ENCODE measurements at places on chromosomes 5 and 9.
A peak's percentile ranks its signal among the peaks of the same experiment; 100 is the strongest.

DNA sequence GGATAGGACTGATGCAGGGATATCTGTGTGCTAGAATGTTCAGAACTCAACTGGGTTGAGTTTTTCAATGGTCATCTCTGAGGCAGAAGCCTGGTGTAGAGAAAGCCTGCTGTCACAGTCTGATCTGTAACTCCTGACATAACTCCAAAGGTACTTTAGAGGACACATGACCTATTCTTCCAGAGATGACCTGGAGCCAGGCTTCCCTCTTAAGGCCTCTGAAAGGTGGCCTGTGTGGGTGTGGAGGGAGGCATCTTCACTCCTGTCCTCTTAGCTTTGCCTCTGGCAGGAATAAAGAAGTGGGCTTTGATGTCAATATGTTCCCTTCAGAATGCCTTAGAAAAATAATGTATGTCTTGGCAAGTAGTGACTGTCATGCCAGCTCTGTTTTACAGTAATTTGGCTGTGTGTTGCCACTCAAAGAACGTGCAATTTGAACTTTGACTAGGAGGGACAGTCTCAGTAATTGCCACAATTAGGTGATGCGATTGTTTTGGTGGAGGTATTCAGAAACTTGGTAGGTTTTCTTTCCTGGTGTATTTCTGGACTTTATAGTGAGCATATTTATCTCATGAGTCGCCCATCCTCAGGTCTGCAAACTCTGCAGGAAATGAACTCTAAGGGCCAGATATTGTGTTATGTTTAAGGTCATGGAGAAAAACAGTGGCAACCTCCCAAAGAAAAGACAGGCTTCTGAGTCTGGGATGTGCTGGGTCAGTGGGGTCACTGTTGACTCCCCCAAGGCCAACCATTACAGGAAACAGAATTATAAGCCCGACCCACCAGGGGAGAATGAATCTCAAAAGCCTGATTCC lies 3.2 kb upstream of the C5orf63 start:
- DNase-seq, result no peak

GRCh38 chr9:16505199-16505598 lies 365.3 kb downstream of the BNC2 start:
- no peak for DNase-seq

GRCh38 chr9:1880038-1880565 lies 135.0 kb upstream of the SMARCA2 start:
- no peak for DNase-seq

- no peak for DNase-seq
Measured at GRCh38 chr5:120794121-120794520, 330.0 kb downstream of the PRR16 start.

DNA sequence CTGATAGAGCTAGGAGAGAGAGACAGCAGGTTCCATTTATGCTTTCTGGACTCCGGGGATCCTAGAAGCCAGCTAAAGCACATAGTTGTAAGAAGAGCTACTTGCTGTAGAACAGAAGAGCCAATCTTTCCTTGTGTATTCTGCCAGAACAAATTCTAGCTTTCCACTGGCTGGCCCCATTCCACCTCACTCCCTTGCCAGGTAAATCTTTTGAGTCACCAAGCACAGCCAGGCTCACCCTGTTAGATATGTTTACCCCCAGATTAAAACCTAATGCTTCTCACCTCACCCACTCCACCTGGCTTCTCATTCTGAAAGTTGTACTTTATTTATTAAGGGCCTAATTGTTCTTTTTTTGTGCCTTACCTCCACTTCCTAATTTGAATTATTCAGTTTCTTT lies 48.9 kb upstream of the CHD1 start:
- no peak for DNase-seq

GRCh38 chr5:150245111-150245789 lies 44.3 kb downstream of the CAMK2A start:
- DNase-seq, result no peak

GRCh38 chr9:9299134-9299533 lies 1313.7 kb downstream of the PTPRD start:
- DNase-seq, result no peak

- DNase-seq, result no peak
Measured at GRCh38 chr5:135182675-135183074, 148.6 kb upstream of the PITX1 start.

DNA sequence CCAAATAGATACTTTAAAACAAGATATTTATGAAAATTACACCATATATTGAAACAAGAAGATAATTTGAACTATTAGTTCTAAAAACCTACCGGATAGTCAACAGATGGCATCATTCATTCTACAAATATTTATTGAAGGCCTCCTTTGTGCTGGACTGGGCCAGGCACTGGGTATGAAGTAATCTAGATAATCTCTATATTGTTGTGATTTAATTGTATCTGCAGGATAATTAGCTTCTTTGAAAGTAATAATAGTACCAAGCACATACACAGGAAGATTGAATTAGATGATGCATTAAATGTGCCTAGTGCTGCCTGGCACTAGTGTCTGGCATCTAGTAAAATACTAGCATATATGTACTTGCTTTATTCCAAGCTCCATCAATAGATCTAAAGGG lies 735.2 kb upstream of the DMAC1 start:
- no peak for DNase-seq

DNA sequence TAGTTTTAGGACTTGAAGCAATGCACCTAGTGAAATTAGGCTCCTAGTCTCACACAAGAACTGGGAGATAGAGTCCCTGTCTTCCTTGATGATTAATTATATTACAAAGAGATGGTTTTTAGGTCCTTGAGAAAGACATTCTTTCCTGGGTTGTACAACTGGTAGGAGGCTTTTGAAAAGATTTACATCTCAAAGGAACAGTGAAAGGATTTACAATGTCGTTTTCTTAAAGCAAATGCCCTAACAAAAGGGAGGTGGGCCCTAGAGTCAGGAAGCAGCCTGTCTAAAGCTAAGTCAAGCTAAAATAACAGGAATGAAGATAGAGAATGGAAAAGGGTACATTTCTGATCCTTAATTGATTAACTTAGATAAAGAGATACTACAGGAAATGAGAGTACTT lies 102.2 kb upstream of the IL7R start:
- DNase-seq, result no peak

DNA sequence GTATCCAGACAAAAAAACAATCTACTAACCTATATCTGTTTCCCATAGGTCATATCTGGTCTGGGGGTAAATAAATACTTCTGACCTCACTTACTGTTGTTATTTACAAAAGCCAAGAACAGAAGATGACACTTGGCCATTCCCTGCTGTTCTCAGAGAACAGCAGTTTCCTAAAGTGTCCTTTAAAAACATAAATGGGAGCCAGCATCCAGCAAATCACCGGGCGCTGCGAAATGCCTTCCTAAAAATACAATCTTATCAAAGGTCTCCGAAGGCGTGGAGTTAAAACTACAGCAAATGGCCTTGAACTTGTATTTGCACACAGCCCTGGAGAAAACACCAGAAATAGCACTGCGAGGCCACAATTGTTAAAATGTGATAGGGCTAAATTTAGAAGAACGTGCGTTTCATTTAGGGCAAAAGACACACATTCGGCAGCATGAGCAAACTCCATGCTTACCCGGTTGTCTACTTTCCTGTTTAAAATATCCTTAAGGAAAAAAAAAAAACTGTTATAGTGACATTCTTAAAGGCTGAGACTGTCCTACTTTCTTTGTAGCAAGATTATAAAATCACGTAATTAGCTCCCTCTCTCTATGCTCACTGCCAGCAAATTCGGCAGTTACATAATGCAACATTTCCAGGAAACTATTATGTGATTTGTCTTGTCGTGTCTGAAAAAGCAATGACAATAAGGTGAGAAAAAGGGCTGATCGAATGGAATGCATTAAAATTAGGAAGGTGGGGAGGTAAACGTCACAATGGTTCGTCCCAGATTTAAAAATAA lies 1.5 kb downstream of the NFIL3 start:
- DNase-seq, result no peak

- no peak for DNase-seq
Measured at GRCh38 chr9:135857843-135858242, 49.5 kb downstream of the CAMSAP1 start.

- no peak for DNase-seq
Measured at GRCh38 chr9:126490214-126490631, 123.5 kb upstream of the LMX1B start.

GRCh38 chr5:142015781-142016533 lies 3.1 kb upstream of the GNPDA1 start:
- peak; percentile 21 for DNase-seq

GRCh38 chr5:107698286-107698685 lies 27.5 kb upstream of the EFNA5 start:
- no peak for DNase-seq

DNA sequence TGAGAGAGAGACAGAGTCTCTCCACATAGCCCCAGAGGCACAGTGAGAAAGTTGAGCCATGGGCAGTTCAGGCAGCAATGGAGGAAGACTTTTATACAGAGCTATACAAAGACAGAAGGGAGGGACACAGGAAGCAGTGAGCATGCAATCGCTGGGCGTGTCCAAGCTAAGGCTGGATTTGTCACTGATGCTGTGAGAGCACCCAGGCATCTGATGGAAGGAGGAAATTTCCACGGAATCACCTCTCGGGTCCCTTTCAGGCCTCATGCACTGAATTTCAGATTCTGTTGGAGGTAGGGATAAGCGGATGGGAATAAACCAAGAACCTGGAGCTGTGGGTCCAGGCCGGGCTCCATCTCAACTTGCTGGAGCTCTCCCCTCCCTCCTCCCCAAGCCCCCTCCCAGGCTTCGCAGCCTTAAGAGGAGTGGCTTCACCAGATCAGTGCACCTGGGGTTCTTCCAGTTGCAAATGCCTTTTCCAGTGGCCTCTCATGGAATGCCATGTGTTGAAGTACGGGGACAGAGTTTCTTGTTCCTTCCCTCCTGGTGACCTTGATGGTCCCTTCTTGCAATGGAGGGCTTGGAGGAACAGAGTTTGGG lies 114.8 kb upstream of the ALDH1B1 start:
- DNase-seq, result no peak

GRCh38 chr9:133890583-133890982 lies 101.5 kb downstream of the VAV2 start:
- no peak for DNase-seq

DNA sequence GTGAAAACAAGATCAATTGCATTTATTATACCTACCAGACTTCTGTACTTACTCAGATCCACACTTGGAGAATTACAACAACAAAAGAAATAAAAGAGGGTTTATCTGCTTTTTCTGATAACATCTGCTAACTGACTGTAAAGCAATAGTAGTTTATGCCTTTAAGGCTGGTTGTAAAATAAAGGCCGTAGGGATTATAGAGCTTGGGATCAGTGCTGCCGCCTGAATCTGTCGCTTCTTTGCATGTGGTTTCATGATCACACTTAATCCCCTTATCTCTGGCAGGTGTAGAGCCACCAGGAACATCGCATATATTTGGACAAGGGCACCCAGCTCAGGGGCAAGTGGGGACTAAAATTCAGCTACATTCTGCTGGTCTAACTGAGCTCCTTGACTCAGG lies 146.7 kb downstream of the CCDC192 start:
- no peak for DNase-seq

DNA sequence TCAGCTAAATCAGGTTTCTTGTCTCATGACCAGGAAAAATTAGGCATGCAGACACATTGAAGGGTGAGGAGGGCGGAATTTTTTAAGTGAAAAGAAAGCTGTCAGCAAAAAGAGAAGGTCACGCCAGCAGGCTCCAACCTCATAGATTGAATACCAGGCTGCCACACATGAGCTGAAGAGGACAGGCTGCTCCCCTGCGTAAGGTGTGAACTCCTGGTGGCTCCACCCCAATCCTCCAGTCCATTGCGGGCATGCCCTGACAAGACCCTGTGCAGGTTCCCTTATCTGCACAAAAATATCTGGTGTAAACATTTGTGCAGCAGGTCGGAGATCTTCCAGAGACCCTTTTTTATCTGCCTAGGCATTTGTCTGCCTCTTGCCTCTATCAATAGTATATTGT lies 22.9 kb upstream of the TEX10 start:
- DNase-seq, result no peak

DNA sequence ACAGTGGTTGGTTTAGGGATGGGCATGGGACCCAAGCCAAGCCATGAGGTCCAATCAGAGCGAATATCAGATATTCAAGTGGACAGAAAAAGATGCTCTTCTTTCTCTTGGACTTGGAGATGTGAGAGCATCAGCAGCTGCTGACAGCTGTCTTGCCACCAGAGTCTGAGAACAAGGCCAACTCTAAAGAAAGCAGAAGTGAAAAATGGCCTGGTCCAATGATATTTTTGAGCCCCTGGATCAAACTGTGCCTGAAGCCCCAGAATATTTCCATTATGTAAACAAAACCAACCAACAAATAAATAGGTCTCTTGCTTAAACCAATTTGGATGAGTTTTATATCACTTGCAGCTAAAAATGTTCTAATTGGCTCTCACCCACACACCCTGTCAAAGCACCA lies 30.7 kb upstream of the JADE2 start:
- no peak for DNase-seq

DNA sequence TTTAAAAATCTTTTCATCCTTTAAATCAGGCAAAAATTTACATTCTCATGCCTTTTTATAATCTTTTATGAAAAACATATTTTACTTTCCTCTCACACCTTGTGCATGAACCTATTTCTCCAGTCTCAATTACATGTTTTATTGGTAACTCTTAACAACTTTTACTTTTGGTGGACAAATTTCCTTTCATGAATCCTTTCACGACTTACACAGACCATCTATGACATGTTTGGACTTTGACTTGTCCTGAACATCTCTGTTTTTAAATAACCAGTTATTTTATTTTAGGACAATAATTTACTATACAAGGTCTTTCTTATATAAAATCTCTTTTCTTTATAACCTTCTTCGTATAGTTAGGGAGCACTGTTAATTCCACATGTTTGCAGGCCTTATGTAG lies 26.5 kb upstream of the MTMR12 start:
- no peak for DNase-seq

DNA sequence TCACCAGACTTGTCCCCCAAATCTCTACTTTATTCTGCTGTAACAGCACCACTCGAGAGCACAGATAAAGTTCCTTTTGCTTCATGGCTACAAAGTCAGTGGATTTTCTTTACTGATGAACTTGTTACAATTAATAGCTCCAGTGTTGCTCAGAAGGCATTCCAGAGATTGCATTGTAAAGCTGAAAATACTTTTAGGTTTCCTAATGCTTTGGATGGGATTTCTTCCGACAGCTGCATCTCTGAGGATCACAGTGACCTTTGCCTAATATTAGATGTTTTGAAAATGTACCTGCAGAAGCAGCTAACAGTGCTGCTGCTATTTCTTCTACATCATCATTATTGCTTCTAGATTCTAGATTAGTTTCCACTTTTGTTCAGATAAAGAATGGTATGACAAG lies 58.8 kb upstream of the TMEM171 start:
- DNase-seq, result no peak

DNA sequence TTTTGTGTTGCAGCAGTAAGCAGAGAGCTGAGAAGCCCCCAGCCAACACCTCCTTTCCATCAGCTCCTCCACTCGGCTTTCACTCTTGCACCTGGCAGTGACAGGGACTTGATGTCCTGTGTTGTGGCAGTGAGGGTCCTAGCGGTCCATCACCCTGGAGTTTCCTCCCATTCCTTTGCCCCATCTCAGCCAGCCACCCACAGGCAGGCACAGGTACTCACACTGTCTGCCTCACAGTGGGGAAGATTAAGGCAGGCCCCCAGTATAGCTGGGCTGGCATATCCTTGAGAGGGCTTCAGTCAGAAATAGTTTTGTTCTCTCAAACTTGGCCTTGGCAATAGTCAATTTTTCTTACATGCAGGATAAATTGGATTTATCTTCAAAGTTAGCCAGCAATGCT lies 362.7 kb downstream of the GADD45G start:
- DNase-seq, result no peak
